ENCODE measurements at places on chromosomes 2 and 18.

DNA sequence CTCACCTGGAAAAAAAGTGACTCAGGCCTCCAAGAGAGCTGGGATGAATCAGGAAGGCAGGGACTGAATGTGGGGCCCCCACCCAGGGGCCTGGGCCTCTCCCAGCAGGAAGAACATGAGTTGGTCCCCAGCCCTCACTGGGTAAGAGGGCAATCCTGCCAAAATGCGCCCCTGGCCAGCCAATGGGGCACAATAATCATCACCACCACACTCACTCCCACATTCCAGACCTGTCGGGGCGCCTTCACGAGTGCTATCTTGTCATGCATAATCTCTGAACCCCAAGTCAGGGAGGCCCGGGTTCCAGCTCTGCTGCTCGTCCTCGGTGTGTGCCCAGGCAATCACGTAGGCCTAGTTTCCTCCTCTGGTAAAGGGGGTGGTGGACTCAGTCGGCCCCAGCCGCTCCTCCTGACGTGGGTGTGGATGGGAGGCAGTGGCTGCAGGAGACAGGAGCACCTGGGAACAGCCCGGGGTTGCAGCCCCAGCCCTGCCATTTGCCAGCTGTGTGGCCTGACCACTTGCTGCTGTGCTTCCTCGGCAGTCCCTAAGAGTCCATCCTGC lies 115.1 kb downstream of the CYP26B1 start:
- no peak overlapping the region for H3K4me3 ChIP-seq
- no peaks in the 10 kb centered on the region for H3K4me1 ChIP-seq
- no peak for DNase-seq
- no peak overlapping the region for H3K27ac ChIP-seq

DNA sequence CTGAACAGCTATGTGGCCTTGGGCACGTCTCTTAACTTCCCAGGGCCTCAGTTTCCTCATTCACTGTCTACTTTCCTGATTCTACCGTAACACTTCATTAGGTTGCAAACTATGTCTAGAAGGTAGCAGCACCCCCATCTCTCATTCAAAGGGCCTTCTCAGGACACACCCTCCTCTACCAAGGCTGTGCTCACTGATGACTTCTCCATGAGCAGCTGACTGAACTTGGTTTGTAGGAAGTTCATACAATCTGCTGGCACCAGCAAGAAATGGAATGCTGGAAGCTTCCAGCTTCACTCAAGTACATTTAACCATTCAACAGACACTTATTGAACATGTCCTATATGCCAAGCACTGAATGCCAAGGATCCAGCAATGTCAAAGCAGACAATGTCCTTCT lies 250.8 kb upstream of the CTAGE1 start:
- H3K27me3 ChIP-seq: no peaks in the 10 kb centered on the region
- H3K27ac ChIP-seq: no peak overlapping the region
- no peaks in the 10 kb centered on the region for H3K4me1 ChIP-seq
- DNase-seq: no peak
- H3K4me3 ChIP-seq: no peak overlapping the region
- H3K36me3 ChIP-seq: no peaks in the 10 kb centered on the region

DNA sequence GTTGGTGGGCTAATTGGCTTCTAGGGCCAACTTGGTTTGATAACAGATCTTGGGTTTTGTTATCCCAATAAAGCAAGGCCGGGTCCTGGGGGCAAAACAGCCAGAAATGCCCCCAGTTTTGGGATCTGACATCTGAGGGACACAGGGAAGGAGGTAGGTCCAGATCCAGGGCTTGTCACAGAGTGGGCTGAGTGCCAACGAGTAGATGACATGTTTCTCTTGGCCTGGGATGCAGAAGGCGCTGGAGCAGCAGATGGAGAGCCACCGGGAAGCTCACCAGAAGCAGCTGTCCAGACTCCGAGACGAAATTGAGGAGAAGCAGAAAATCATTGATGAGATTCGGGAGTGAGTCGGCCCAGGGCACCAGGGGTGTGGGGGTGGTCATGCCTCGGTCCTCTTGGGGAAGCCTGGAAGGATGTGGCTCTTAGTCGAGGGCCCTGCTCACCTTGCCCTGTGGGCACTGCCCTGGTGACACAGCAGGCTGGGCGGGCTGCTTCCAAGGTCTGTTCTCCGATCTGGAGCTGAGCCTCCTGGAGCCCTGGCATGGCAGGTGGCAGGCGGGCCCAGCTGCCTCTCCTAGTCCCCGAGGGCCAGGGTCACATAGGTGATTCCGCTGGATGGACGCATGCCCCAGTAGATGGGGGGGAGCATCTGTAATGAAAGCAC lies 40.2 kb upstream of the LYPD6B start:
- no peak overlapping the region for H3K4me3 ChIP-seq
- H3K27me3 ChIP-seq: peaks cover 7% of the 10 kb centered on the region
- H3K36me3 ChIP-seq: no peaks in the 10 kb centered on the region
- H3K27ac ChIP-seq: no peak overlapping the region

- no peak for DNase-seq
- H3K4me3 ChIP-seq: no peak overlapping the region
- no peak overlapping the region for H3K27ac ChIP-seq
- peaks cover 2% of the 10 kb centered on the region for H3K4me1 ChIP-seq
- no peaks in the 10 kb centered on the region for H3K36me3 ChIP-seq
Measured at GRCh38 chr2:173062801-173063200, 12.8 kb upstream of the MAP3K20 start.

GRCh38 chr2:108418416-108418815 lies 30.6 kb upstream of the GCC2 start:
- DNase-seq: no peak
- no peaks in the 10 kb centered on the region for H3K36me3 ChIP-seq
- H3K4me3 ChIP-seq: no peak overlapping the region
- no peaks in the 10 kb centered on the region for H3K4me1 ChIP-seq

GRCh38 chr18:3526421-3527354 lies 76.7 kb downstream of the TGIF1 start:
- DNase-seq: peak; percentile 37
- no peak overlapping the region for H3K4me3 ChIP-seq
- peaks cover 13% of the 10 kb centered on the region for H3K4me1 ChIP-seq
- H3K36me3 ChIP-seq: no peaks in the 10 kb centered on the region
- no peaks in the 10 kb centered on the region for H3K27me3 ChIP-seq

DNA sequence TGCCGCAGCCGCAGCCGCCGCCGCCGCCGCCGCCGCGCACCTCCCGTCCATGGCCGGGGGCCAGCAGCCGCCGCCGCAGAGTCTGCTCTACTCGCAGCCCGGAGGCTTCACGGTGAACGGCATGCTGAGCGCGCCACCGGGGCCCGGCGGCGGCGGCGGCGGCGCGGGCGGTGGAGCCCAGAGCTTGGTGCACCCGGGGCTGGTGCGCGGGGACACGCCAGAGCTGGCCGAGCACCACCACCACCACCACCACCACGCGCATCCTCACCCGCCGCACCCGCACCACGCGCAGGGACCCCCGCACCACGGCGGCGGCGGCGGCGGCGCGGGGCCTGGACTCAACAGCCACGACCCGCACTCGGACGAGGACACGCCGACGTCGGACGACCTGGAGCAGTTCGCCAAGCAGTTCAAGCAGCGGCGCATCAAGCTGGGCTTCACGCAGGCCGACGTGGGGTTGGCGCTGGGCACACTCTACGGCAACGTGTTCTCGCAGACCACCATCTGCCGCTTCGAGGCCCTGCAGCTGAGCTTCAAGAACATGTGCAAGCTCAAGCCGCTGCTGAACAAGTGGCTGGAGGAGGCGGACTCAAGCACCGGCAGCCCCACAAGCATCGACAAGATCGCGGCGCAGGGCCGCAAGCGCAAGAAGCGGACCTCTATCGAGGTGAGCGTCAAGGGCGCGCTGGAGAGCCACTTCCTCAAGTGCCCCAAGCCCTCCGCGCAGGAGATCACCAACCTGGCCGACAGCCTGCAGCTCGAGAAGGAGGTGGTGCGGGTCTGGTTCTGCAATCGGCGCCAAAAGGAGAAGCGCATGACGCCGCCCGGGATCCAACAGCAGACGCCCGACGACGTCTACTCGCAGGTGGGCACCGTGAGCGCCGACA lies 2.4 kb downstream of the POU3F3 start:
- DNase-seq: no peak
- H3K36me3 ChIP-seq: no peaks in the 10 kb centered on the region
- H3K27ac ChIP-seq: no peak overlapping the region
- peaks cover 33% of the 10 kb centered on the region for H3K4me1 ChIP-seq
- peaks cover 87% of the 10 kb centered on the region for H3K27me3 ChIP-seq
- no peak overlapping the region for H3K4me3 ChIP-seq

DNA sequence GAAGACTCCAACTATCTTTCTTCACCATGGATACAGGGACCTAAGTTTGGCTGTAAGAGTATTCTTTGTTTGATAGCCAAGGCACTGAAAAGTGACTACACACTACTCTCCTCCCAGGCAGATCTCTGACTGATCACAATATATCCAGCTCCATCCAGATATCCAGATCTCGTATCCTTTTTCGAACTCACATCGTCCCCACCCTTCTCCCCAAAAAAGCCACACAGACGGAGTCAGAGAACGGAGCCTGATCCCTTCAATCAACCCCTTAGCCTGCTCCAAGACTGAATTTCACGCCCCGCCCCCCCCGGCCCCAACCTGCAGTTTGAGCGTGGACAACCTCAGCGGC lies 533 bp downstream of the DHX57 start:
- H3K4me1 ChIP-seq: peaks cover 16% of the 10 kb centered on the region
- no peaks in the 10 kb centered on the region for H3K36me3 ChIP-seq
- no peaks in the 10 kb centered on the region for H3K27me3 ChIP-seq
- H3K4me3 ChIP-seq: peak overlapping the region; percentile 96
- no peak for DNase-seq

DNA sequence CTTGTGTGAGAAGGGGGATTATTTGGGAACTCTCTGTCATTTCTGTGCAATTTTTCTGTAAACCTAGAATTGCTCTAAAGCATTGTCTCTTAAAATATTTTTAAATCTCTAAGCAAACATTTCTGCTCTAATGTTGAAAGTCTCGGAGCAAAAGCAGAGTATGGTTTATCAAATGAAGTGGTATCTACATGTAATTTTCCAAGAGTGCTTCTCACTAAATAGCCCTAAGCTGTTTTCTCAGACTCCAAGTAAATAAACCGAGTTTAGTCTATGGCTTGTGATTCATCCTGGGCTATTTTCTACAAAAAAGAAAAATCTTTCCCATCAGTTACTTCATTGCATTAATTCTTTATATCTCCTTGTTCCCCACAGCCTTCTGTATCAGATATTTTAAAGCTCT lies 90.8 kb downstream of the METTL4 start:
- H3K4me3 ChIP-seq: no peak overlapping the region
- H3K4me1 ChIP-seq: no peaks in the 10 kb centered on the region
- no peaks in the 10 kb centered on the region for H3K27me3 ChIP-seq
- DNase-seq: no peak
- no peak overlapping the region for H3K27ac ChIP-seq

DNA sequence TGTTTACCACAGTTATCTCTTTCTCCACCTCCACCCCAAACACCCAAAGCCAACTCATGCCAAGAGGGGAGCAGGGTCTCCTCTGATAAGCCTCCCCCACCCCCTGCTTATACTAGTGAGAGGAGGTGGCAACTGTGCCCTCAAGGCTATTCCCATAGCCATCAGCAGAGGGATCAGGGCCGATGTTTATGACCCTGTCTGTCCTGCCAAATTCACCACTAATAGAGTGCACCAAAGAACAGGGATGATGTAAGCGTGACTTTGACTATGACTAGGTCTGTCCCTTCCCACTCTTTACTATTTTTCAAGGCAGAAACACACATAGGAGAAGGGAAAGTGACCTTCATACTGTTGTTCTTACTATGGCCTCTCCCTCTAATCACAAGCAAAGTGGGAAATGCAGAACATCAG lies 74.6 kb downstream of the CLHC1 start:
- H3K27me3 ChIP-seq: no peaks in the 10 kb centered on the region
- DNase-seq: no peak
- H3K27ac ChIP-seq: peak overlapping the region; percentile 40
- peaks cover 43% of the 10 kb centered on the region for H3K4me1 ChIP-seq
- no peak overlapping the region for H3K4me3 ChIP-seq

GRCh38 chr2:12222554-12222953 lies 476.1 kb downstream of the LPIN1 start:
- no peaks in the 10 kb centered on the region for H3K36me3 ChIP-seq
- H3K4me1 ChIP-seq: no peaks in the 10 kb centered on the region
- H3K27ac ChIP-seq: no peak overlapping the region

GRCh38 chr2:17719562-17720371 lies 33.8 kb downstream of the SMC6 start:
- H3K4me3 ChIP-seq: no peak overlapping the region
- DNase-seq: no peak
- no peak overlapping the region for H3K27ac ChIP-seq
- H3K4me1 ChIP-seq: no peaks in the 10 kb centered on the region
- peaks cover 2% of the 10 kb centered on the region for H3K36me3 ChIP-seq
- H3K27me3 ChIP-seq: no peaks in the 10 kb centered on the region

- H3K27ac ChIP-seq: peak overlapping the region; percentile 50
- DNase-seq: no peak
- no peaks in the 10 kb centered on the region for H3K27me3 ChIP-seq
- no peaks in the 10 kb centered on the region for H3K36me3 ChIP-seq
Measured at GRCh38 chr18:23882616-23883276, 131.8 kb upstream of the TTC39C start.

GRCh38 chr18:78579854-78580577 lies 399.6 kb upstream of the SALL3 start:
- H3K27me3 ChIP-seq: no peaks in the 10 kb centered on the region
- no peak for DNase-seq
- H3K27ac ChIP-seq: no peak overlapping the region
- no peaks in the 10 kb centered on the region for H3K4me1 ChIP-seq
- no peaks in the 10 kb centered on the region for H3K36me3 ChIP-seq

- peaks cover 35% of the 10 kb centered on the region for H3K27me3 ChIP-seq
- peak overlapping the region; percentile 48 for H3K4me3 ChIP-seq
- peaks cover 22% of the 10 kb centered on the region for H3K4me1 ChIP-seq
- H3K36me3 ChIP-seq: peaks cover 23% of the 10 kb centered on the region
- DNase-seq: no peak
Measured at GRCh38 chr2:74496997-74497776, 2.2 kb downstream of the LBX2 start.

GRCh38 chr2:213315168-213315876 lies 31.1 kb downstream of the SPAG16 start:
- peaks cover 13% of the 10 kb centered on the region for H3K36me3 ChIP-seq
- no peak overlapping the region for H3K4me3 ChIP-seq

- DNase-seq: no peak
- peaks cover 13% of the 10 kb centered on the region for H3K4me1 ChIP-seq
- H3K27me3 ChIP-seq: no peaks in the 10 kb centered on the region
- no peak overlapping the region for H3K27ac ChIP-seq
Measured at GRCh38 chr18:76401498-76401897, 93.5 kb downstream of the ZNF516 start.

GRCh38 chr2:181673173-181673572 lies 7.1 kb downstream of the NEUROD1 start:
- H3K36me3 ChIP-seq: no peaks in the 10 kb centered on the region
- no peak for DNase-seq
- no peaks in the 10 kb centered on the region for H3K4me1 ChIP-seq
- H3K27ac ChIP-seq: no peak overlapping the region

All from gastrocnemius medialis (tissue), 4 donors.